GM12892 (cell line): ENCODE measurements at places on chromosomes 5 and 9.
A peak's percentile ranks its signal among the peaks of the same experiment; 100 is the strongest.

- no peak for DNase-seq
These were observed 365.3 kb downstream of the BNC2 start for GRCh38 chr9:16505199-16505598.

DNA sequence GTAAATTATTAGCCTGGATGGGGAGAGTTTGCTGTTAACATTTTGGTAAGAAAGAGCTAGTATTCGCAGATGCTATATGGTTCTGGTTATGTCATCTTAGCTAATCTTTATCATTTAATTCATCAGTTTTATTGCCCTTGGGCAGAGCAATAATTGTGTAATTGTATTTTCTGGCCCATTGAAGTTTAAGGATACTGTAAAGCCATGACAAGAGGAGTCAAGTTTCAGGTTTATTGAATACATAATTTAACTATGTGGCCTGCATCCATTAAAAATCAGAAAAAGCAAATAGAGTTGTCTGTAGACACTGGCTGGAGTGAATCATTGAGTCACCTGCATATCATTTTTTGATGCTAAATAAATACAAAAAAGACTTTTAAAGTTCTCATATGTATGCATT, 255.8 kb downstream of the PRELID2 start:
- DNase-seq = no peak

DNA sequence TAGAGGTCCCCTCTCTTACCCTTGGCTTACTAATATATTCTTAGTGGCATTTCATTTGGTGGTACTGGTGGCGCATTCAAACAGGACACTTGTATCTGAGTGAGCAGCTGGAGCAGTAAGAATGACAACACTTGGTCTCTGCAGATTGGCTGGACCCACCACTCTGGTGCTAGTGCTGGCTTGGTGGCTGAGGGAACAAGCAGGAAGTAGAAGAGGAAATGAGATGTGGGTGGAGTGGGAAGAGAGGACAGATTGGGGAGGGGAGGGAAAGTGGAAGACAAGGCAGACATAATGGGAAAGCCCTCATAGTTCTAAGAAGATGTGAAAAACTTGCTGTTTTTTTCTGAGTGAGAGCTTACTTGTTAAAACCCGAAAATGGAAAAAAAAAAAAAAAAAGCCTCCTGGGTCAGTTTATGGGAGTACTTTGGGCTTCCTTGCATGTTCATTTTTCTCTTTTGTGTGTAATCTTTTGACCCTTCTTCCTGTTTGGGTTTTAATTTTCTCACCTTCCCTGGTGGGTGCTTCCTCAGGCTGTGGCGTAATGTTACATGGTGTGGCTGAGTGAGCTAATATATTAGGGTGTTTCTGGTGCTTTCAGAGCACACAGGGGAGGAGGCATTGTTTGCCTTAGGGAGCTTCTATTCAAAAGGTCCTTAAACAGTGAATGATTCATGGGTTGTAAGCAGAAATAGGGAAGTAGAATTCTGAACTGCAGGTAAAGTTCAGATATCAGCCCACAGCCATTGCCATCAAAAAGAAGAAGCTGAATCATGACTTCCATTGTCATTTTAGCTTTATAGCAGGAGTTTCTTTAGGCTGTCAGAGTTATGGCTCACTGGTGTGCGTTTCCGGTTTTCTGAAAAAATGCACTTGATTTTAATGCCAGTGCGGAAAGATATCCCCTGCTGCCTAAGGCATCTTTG, 52.3 kb downstream of the TLE4 start:
- no peak for DNase-seq

DNA sequence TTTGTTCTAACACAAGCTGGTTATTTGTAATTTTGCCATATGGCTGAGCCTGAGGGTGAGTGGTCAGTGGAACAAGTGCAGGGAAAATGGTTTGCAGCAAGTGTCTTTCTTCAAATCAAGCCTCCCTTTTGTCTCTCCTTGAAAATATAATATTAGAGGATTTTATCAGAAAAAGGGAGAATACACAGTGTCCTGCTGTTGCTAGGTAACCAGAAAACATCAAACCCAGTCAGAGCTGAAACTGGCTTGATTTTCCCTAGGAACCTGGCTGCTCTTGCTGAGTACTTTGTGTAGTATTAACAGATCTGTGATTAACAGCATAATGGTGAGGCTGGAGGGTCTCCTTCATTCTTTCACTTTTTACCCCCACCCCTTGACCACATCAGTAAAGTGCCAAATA, 314.0 kb downstream of the ARHGEF28 start:
- DNase-seq = no peak

- peak; percentile 10 for DNase-seq
These were observed 41.2 kb upstream of the VCAN start for GRCh38 chr5:83430130-83431010.

DNA sequence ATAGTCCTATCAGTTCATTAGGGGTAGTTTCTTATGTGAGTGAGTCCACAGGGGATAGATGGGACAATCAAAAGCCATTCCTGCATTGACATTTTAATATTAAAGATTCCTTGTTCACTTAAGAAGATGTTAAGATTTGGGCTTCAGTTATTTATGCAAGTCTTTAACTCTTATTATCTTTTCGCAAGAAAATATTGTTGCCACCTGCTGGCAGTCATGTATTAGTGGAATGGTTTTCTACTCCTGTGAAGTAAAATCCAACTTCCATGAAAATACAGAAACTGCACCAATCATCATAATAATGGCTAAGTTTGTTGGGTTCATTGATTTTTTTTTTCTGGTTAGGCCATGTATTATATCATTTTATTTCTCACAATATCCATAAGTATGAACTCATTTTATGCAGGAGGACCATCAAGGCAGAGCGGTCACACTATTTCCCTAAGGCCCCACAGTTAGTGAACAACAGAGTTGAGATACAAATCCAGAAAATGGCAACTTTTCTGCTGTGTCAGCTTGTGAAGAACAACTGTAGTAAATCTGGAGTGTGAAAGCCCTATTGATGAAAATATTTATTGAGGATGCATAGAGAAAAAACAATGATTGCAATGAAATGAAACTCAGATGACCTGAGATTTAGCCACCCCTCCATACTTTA, 88.5 kb upstream of the TXNDC8 start:
- no peak for DNase-seq
